NCI-H345 (cell line): ENCODE measurements at places on chromosomes 6 and 20.
A peak's percentile ranks its signal among the peaks of the same experiment; 100 is the strongest.

DNA sequence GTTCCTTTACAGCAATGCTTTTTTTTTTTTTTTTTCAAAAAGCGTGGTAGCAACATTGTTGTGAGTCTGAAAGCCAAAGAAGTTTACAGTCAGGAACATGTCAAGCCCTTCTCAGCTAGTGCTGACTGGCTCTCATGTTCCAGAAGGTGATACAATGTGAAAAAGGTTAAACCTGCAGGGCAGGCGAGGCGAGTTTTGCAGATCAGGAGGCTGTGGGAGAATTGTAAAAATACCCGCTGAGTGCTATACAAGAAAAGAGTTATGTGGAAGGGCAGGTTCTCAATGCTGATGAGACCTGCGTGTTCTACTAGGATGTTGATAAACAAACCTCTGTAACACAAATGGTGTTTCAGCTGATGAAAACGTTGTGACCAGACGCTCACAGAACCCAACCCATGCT, 30.9 kb upstream of the RPP40 start:
- no peak for DNase-seq

GRCh38 chr20:41330343-41330720, 10.3 kb upstream of the LPIN3 start:
- DNase-seq = no peak

- no peak for DNase-seq
Observed at GRCh38 chr6:117272891-117273290, 7.5 kb downstream of the VGLL2 start.

DNA sequence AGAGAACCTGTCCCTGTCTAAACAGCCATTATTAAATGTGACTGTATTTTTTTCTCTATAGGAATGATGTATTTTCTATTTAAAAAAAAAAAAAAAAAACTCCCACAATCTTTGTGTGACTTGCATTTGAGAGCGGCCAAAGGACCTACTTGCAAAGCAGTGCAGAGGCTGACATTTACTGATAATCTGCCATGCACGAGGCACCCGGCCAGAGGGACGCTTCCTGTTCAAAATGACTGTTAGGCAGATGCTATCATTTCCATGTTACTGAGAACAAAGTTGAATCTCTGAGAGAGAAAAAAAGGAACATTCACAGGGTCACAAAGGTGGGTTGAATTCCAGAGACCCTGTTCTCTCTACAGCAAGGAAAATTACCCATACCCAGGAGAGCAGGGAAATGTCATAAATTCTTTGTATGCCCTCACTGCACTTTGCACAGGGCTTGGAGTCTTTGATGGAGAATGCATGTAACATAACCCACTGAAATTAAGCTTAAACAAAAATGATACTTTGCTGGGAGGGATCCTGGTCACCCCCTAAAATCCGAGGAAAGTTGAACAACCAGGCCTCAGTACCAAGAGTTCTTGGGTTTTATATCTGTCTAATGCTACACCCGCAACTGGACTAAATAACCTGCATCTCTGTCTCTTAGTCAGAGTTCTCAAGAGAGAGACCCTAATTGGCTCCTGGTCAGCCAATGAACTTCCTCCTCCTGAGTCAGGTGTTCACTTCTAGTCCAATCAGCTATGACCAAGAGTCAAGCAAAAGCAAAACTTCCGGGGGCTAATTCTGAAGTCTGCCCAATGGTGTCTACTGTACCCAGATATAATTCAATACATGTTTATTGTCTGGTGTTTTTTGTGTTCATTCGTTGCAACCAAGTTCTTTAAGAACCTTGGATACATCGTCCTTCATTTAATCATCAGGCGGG, 61.2 kb downstream of the GCLC start:
- no peak for DNase-seq

- DNase-seq = peak; percentile 70
Observed at GRCh38 chr6:18595774-18596530, 208.8 kb downstream of the RNF144B start.

GRCh38 chr6:45613656-45614055, 235.9 kb upstream of the SUPT3H start:
- no peak for DNase-seq
